Mesendoderm (in vitro differentiated cells): ENCODE measurements at places on chromosomes 6 and 20.

DNA sequence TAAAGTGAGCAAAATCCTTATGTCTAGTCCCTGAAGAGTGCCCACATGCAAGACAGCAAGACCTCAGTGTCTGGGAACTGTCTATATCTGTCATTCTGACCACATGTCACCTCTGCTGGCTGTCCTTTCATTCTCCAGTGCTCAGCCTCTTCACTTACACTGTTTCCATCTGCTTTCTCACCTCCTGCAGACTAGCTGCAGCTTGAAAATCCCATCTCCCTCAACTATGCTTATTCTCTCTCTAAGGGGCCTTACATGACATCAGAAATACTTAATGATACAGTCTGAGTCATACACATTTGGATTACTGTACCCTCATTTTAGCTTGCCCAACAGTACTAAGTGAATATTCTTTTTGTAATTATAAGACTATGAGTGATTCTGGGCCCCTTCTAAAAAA, 587.8 kb downstream of the EPM2A start:
- no peaks in the 10 kb centered on the region for H3K27me3 ChIP-seq
- H3K36me3 ChIP-seq: no peaks in the 10 kb centered on the region
- no peak overlapping the region for H3K27ac ChIP-seq
- no peaks in the 10 kb centered on the region for H3K4me1 ChIP-seq
- DNase-seq: no peak
- H3K4me3 ChIP-seq: no peak overlapping the region

- DNase-seq: no peak
- H3K4me1 ChIP-seq: no peaks in the 10 kb centered on the region
- H3K27me3 ChIP-seq: no peaks in the 10 kb centered on the region
- no peak overlapping the region for H3K4me3 ChIP-seq
- H3K27ac ChIP-seq: no peak overlapping the region
- no peaks in the 10 kb centered on the region for H3K36me3 ChIP-seq
Measured at GRCh38 chr6:8065519-8065911, 1.3 kb upstream of the BLOC1S5 start.

DNA sequence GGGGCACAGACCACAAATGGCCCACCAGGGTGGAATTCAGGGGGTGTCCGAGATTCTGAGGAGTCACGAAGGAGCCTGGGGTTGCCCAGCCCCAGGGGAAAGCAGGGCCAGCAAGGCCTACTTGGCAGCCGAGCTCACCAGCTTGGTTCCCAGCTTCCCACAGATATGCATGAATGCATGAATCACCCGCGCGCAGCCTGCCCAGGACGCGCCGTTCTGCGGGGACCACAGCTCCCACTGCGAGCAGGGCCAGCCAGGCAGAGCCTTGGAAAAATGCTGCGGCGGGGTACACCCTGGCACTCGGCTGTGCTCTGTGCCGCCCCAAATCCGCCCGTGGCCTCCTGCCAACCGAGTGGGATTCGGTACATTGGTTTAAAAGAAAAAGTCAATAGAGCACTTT, 211.0 kb downstream of the NFATC2 start:
- H3K27ac ChIP-seq: no peak overlapping the region
- no peak overlapping the region for H3K4me3 ChIP-seq
- H3K4me1 ChIP-seq: peaks cover 4% of the 10 kb centered on the region
- no peaks in the 10 kb centered on the region for H3K27me3 ChIP-seq

DNA sequence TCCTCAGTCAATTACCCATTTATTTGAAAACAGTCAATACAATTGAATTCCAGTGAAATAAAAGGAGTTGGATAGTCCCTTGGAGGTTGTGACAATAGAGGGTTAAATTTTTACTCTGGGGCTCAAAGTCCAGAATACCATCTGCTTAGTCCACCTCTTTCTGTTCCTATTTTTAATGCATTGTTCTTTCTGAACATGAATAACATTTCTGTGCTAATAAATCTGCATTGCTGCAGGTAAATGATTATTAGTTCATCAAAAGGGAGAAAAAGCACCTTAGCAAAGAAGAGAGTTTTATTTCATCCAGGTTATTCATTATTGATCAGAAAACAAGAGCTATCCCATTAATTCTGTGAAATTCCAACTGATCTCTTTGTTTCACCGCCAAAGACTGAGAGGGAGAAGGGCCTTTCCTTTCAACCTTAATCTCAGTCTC, 166.1 kb upstream of the OLIG3 start:
- no peak overlapping the region for H3K4me3 ChIP-seq
- no peak overlapping the region for H3K27ac ChIP-seq
- DNase-seq: no peak
- no peaks in the 10 kb centered on the region for H3K4me1 ChIP-seq
- H3K27me3 ChIP-seq: no peaks in the 10 kb centered on the region
- H3K36me3 ChIP-seq: no peaks in the 10 kb centered on the region

DNA sequence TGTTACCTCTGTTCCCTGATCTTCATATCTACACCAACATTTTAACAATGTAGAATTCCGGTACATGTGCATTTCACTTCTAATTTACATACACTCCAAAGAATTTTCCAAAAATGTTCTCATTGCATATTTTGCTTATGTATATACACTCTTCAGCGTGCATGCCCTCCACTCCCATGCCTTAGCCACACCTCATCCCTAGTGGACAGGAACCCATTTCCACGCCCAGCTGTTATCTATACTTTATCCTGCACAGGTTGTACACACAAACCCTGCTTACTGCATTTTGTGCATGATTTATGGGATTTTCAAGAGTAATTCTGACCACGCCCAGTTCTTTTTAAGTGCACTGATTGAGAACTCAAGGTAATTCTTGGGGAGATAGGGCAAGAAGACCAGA, 102.4 kb downstream of the TFAP2C start:
- H3K4me1 ChIP-seq: peaks cover 10% of the 10 kb centered on the region
- no peak for DNase-seq
- H3K27me3 ChIP-seq: no peaks in the 10 kb centered on the region
- H3K36me3 ChIP-seq: no peaks in the 10 kb centered on the region

DNA sequence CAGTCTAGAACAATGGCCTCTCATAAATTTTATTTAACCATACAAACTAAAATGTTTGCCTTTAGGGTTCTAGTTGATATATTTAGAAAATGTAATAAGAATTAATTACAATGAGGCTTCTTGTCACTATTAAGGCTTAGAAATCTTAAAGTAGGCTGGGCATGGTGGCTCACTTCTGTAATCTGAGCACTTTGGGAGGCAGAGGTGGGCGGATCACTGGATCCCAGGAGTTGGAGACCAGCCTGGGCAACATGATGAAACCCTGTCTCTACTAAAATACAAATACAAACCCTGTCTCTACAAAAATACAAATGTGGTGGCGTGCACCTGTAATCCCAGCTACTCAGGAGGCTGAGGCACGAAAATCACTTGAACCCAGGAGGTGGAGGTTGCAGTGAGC, 99.0 kb upstream of the ADGRF1 start:
- no peak for DNase-seq
- no peaks in the 10 kb centered on the region for H3K36me3 ChIP-seq
- H3K27me3 ChIP-seq: no peaks in the 10 kb centered on the region
- no peak overlapping the region for H3K4me3 ChIP-seq

DNA sequence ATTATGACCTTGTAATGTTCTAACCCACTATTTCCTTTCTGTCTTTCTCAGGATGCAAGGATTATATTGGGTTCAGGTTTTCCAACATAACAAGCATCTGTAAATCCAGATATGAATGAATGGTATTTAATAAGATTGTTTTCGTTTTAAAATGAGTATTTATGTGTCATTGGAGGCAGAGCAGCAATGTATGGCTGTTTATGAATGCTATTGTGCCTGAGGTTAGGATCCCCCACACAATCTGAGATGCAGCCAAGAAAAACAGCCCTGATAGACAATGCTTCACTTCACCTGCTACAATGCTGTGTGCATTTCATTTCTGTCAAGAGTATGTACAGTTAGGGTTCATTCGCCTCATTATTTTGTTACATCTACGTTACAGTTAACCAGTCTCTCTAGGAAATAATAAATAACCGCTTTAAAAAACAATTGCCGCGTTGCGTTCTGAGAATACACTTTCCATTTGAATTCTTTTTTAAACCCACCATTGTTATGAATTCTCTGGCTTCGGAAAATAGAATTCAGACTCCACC, 19.6 kb downstream of the TFAP2A start:
- H3K4me3 ChIP-seq: no peak overlapping the region
- no peak for DNase-seq
- peaks cover 10% of the 10 kb centered on the region for H3K4me1 ChIP-seq

GRCh38 chr6:99016355-99016754, 68.6 kb upstream of the FBXL4 start:
- no peaks in the 10 kb centered on the region for H3K27me3 ChIP-seq
- H3K4me3 ChIP-seq: no peak overlapping the region
- H3K4me1 ChIP-seq: no peaks in the 10 kb centered on the region
